ENCODE measurements at places on chromosomes 1 and 21.

DNA sequence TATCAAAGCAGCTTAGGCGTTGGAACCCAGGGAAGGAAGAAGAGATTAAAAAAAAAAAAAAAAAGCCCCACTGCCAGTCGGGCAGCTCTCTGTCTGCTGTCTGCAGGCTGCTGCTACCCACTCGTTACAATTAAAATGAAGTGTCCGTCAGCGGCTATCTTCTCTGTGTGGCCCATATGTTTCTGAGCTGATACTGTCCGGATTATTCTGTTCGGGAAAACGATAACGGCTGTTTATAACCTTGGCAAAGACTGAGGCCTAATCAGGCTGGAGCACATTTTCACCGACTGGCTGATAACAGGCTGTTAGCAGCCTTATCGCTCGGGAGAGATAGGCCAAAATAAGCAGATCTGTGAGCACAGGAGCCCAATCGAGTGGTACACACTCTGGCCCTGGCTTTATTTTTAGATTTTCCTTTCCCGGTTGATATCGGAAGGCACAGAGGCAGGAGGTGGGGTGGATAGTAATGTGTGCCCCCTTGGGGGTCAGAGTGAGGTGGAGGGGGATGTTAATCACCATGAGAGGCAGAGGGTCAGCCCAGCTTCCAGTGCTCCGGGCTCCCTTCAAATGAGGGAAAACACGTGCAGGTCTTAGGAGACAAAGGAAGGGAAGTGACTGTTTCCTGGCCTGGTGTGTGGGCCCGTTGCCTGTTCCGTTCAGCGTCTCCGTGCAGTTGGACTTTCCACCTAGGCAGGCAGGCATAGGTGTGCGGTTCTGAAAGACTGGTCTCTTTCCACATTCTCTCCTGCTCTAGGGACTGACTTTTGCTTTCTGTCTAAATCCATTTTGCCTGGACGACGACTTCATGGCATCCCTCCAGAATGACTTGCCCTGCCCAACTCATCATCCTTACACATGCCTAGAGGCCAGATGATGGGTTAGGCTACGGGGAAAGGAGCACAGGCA, 153.4 kb downstream of the PBX1 start:
- DNase-seq, result peak; percentile 65

DNA sequence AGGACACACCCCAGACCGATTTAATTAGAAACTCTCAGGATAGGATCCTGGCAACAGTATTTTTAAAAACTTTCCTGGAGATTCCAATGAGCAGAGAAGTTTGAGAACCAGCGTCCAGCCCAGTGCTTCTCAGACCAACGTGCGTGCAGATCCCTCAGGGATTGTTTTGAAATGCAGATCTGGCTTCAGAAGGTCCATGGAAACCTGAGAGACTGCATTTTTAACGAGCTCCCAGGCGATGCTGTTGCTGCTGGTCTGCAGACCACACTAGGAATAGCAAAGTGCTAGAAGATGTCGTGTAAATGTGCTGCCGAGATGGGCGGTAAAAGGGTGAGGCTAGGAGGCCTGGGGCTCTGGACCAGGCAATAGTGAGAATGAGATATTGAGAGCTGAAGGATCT, 18.4 kb upstream of the CASQ1 start:
- DNase-seq, result no peak

DNA sequence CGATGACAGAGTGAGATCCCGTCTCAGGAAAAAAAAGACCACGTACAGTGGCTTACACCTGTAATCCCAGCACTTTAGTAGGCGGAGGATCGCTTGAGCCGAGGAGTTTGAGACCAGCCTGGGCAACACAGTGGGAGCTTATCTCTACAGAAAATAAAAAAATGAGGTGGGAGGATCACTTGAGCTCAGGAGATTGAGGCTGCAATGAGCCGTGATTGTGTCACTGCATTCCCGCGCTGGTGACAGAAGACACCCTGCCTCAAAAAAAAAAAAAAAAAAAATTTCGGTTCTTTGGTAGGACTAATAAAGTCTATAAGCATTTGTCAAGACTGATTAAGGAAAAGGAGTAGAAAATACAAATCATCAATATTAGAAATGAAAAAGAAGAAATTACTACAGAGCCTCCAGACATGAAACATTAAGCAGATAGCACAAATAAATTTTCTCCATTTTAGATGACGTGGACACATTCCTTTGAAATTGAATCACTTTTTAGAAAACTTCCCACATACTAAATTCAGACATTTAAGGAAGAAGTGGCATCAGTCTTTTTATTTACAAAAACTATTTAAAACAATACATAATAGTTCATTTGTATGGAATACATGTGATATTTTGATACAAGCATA, 30.4 kb downstream of the MORC3 start:
- DNase-seq, result no peak

- DNase-seq, result peak; percentile 16
Measured at GRCh38 chr1:115454837-115455511, 116.9 kb upstream of the NGF start.

- no peak for DNase-seq
Measured at GRCh38 chr1:200724064-200724463, 14.6 kb upstream of the CAMSAP2 start.

- DNase-seq, result no peak
Measured at GRCh38 chr1:147625362-147625995, 44.8 kb downstream of the ACP6 start.

GRCh38 chr1:238501290-238501689, 610.6 kb upstream of the ZP4 start:
- no peak for DNase-seq

GRCh38 chr1:179706339-179706941, 36.7 kb upstream of the FAM163A start:
- peak; percentile 41 for DNase-seq

DNA sequence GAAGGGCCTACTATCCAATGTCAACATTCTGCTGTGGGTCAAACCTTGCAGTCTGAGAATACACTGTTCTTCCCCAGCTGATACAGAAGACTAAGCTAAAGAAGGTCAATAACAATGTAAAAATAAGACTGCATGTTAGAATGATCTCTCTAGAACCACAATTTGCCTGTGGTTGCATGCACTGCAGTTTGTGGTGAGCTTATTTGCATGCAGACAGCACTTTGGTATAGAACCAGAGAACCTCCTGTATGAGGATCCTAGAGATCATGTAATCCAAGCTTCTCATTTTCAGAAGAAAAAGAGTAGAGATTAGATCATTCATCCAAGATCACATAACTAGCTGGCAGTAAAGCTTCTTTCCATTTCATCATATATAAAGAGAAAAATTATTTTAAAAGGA, 15.8 kb downstream of the SYNJ1 start:
- DNase-seq, result no peak

DNA sequence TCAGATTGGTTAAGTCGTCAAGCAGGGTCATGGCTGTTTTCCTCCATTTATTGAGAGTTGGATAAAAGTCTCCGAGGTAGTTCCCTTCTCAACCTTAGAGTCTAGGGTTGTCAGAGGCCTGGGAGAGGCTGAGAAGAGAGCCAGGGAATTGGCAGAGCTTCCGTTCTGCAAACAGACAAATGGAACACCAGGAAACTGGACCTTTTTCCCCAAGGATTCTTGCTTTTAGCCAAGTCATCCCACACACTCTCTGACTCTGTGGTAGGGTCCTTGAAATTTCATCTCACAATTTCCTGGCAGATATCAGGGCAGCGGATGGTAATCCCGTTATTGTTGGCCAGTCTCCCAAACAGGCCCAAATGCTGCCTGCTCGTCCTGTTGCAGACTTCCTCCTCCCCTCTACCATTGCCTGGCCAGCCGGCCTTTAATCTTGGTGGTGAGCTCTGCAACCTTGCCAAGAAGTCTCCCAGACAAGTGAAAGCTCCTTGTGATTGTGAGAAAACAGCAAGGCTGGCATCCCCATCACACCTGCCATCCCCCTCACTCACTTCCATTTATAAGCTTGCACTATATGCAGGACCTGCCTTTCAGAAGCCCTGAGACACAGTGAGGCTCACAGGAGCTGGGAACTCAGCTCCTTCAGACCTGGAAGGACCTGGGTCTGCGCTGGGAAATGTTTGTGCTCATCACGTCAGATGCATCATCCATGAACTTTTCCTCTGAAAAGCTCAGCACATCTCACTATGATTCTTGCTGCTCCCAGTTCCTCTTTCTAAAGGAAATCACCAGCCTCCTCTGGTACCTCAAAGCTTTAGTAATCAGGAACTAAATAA, 13.7 kb upstream of the SRP9 start:
- peak; percentile 23 for DNase-seq

DNA sequence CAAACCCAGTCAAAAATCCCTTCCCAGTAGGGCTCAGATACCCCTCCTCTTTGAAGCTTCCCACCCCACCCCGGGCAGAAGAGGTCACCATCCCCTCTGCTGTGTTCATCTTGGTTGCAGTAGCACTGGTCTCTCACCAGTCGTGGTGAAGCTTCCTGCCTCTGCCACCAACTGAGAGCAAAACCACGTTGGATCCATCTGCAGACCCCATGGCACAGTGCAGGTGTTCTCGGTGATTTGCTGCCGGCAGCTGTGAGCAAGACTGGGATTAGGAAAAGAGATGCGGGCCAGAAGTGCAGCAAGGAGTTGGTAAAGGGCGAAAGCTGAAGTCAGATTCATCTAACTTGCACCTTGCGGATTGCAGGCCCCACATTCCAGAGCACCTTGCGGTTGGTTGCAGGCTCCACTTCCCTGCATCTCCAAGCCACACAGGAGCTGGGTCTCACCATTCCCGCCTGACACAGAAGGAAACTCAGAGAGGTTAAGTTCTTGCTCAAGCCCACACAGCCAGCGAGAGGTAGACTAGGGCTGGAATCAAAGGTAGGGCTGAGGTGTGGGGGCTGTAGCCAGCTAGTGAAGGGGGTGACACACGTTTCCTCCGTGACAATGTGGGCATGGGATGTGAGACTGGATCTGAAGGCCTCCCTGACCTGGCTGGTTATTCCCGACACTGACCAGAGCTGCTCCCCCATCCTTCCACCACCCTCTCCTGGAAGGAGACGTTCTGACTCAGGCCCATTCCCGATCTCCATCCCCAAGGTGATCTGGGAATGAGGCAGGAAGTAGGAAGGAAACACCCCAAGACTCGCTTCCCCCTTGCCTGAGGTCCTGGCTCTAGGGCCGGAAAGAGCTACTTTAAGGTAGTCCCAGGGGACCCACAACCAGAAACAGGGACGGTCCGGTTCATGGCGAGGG, 3.3 kb upstream of the FAM110D start:
- DNase-seq, result no peak

DNA sequence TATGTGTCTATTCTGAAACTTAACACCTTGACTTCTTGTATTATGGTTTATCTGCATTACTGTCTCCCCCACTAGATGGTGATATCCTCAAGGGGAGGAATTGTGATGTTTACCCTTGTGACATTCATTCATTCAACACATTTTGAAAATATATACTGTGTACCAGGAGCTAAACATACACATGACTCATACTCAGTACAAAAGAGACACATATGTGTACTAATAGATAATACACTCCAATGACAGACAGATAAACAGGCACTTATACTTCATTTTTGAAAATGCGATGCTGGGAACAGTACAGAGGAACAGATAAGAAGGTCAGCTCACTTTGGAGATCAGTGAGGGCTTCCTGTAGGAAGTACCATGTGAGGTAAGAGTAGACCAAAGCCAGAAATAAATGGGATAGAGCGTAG, 8.9 kb upstream of the RAB3GAP2 start:
- no peak for DNase-seq

DNA sequence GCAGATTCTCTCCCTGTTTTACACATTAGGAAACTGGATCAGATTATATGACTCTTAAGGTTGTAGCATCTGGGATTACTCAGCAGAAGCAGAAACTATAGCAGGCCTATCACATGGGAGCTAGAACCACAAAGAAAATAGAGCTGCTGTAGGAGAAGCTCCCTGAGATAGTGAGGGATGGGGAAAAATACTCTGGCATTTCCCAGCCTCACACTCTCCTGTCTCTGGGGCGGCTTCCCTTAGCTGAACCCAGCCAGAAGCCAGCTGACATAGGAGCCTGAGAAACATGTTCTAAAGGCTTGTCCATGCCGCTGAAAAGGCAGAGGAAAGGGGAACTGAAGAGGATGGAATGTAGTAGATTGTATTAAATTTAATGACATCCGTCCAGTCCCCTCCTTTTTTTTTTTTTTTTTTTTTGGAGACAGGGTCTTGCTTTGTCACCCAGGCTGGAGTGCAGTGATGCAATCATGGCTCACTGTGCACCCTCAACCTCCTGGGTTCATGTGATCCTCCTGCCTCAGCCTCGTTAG, 76.8 kb upstream of the DNAJC6 start:
- DNase-seq, result no peak

GRCh38 chr1:118185084-118185832, at the start of gene SPAG17:
Gene SPAG17 (minus strand): TSS chr1:118185228. CDS start chr1:118185157, 71 bp downstream.
- DNase-seq, result no peak

GRCh38 chr1:81369833-81370232, 430.9 kb upstream of the ADGRL2 start:
- DNase-seq, result no peak

- DNase-seq, result peak; percentile 56
Measured at GRCh38 chr1:228647523-228648444, 87.5 kb upstream of the RHOU start.

GRCh38 chr1:192350356-192350755, 33.6 kb downstream of the RGS21 start:
- DNase-seq, result no peak

- peak; percentile 68 for DNase-seq
Measured at GRCh38 chr1:8370905-8371315, 53.0 kb downstream of the SLC45A1 start.

GRCh38 chr1:31936278-31936980, 1.7 kb downstream of the PTP4A2 start:
- DNase-seq, result no peak

- DNase-seq, result no peak
Measured at GRCh38 chr1:67372136-67372535, 58.1 kb downstream of the SERBP1 start.

GRCh38 chr1:210855440-210855839, 278.5 kb downstream of the KCNH1 start:
- DNase-seq, result no peak

DNA sequence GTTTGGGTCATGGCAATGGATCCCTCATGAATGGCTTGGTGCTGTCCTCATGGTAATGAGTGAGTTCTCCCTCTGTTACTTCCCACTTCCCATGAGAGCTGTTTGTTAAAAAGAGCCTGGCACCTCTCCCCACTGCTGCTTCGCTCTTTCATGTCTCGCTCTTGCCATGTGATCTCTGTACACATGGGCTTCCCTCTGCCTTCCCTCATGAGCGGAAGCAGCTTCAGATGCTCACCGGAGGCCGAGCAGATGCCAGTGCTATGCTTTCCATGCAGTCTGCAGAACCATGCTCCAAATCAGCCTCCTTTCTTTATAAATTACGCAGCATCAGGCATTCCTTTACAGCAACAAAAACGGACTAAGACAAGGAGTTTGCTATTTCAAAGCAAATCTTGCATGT, 14.9 kb upstream of the GNPAT start:
- DNase-seq, result no peak

GRCh38 chr1:100767176-100767890, 47.8 kb downstream of the VCAM1 start:
- DNase-seq, result no peak

DNA sequence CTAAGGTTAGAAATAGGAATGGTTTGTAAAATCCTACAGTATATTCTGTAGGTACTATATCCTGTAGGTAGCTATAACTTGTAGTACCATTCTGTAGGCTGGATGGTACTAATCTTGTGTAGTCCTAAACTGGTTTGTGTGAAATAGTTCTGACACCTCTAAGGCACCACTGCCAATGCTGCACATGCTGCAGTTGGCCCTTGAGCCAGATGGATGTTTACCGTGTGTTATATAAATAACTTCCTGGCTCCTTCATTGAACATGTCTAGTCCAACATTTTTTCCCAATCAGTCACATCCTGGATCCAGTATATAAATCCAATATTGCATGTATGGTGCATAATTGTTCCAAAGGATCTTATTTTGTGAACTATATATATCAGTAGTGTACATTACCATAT, 89.5 kb upstream of the GNG4 start:
- DNase-seq, result no peak
